Calu3 (cell line): ENCODE measurements at places on chromosomes 2 and 18. TPM values are rescaled to one million over a fixed set of nuclear protein-coding genes. Genes with fewer than 3 reads are reported as not detected.

- DNase-seq, result no peak
Observed at GRCh38 chr2:197258580-197258979, 52.0 kb downstream of the ANKRD44 start.

The NEB gene
- 27.5 and 50.0 TPM in 2 replicates for total RNA-seq

The SERPINB11 gene
- not detected in 2 replicates for total RNA-seq

DNA sequence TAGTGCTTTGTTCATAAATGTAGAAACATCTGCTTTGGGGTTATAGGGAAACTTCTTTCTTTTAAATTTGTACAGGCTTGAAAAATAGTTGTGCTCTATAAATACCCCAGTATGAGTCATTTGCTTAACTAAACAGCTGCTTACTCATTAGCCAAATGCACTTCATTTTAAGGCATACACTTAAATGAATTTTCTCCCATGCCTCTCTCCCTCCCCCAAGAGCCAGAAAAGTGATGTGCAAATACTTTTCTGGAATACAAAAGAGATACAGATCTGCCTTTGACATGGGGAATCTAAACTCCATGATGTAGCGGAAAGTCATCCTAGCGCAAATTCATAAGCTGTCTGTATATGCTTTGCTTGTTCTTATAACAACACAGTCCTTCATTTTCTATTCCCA, 469.4 kb downstream of the DLGAP1 start:
- no peak for DNase-seq

GRCh38 chr2:38592951-38593350, 9.8 kb downstream of the HNRNPLL start:
- DNase-seq, result no peak

- no peak for DNase-seq
Observed at GRCh38 chr2:15334644-15335326, 226.3 kb downstream of the NBAS start.

The GALR1 gene
- not detected in 2 replicates for total RNA-seq

GRCh38 chr2:17422061-17422460, 96.2 kb downstream of the RAD51AP2 start:
- no peak for DNase-seq

DNA sequence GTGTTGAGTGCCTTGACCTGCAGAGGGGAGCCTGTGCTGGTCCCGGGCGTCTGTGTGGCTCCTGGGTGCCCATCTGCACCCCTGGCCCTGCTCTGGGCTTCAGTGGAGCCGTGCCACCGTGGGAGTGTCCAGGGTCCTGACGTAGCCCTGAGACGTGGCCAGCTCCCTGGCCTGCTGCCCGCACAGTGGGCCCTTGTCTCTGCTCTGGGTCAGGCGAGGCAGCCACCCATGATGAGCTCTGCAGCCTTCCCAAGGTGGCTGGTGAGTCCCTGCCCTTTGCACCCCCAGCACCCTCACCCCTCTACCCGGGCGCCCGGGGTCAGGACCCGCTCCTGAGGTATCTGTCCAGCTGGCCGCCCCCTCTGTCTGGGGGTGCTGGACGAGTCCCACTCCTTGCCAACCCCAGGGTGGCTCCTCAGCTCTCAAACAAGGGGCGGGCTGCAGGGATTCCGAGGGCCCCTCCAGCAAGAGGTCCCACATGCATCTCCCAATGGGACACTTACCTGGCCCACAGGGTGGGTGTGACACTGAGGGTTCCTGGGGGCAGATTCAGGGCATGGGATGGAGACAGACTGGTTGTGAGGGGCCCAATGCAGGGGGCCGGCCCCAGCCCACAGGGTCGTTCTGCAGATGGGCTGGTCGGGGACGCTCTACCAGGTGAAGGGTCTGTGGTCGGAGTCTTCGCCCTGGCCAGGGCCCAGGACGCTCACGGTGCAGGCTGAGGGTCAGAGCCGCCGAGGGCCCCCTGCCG, 2.4 kb downstream of the NEU4 start:
- DNase-seq, result no peak

The CNDP1 gene
- total RNA-seq, result not detected in 2 replicates

The SLC9A2 gene
- 5.7 and 5.9 TPM in 2 replicates for total RNA-seq

The VAMP5 gene
- total RNA-seq, result 10.0 and 10.1 TPM in 2 replicates

DNA sequence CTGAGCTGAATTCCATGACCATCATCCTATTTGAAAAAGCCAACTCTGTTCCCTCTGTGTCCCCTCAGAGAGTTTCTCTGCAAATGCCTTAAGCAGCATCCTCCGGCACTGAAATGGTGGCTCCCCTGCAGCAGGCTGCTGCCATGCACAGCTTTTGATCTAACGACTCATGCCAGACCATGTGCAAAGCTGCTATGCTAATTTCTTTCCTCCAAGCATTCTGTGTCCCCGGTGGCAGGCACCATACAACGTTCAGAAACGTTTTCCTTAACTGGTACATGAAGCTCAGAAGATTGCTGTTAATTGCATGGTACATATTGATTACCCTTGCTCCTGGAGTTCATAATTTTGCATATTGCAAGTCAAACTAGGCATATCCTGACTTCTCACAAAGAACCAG, 336.8 kb downstream of the RBM43 start:
- DNase-seq, result no peak

- DNase-seq, result no peak
Observed at GRCh38 chr2:98713332-98714015, 17.5 kb downstream of the MGAT4A start.

DNA sequence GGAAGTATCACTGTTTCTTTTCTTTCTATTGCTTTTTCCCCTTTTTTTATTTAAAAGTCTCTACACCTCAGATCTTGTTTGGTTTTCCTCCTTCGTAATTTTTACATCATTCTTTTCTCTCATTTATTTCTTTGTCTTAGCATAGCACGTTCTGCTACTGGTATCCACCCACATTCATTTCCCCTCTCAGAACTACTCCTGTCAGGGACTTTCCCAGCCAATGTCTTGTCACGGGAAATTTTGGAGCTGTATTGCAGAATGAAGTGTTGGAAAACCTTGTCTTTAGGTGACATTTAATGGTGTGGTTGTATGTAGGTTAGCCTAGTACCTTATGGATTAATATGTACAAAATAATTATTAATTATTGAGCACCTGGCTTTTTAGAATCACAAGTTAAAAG, 34.0 kb downstream of the TTLL4 start:
- no peak for DNase-seq

- DNase-seq, result no peak
Observed at GRCh38 chr18:62037989-62038778, 145.4 kb upstream of the RNF152 start.

DNA sequence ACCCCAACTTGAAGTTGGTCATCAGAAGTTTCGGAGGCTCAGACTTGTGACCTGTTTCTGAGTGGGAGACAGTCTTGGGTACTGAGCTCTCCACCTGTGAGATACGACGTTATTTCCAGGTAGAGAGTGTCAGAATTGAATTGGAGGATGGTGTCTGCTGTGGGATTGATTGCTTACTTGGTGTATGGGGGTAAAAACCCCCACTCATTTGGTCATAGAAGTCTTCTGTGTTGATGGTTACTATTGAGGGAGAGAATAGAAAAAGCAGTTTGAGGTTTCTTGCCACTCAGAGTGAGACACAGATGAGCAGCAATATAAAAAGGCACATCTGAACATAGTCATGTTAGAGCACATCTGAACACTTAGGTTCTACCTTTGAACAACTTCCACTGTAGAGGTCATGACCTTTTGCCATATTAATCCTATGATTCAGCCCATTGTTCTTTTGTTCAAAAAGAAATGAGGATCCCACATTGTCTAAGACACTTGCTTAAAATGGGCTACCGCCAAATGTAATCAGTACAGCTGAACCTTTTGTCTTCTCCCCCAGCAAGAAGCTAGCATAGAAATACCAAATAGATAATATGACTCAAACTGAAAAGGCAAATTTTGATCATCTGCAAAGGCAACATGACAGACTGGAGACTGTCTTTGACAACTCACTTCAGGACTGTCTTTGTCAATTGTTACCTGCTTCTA, 73.3 kb downstream of the NAB1 start:
- DNase-seq, result no peak

DNA sequence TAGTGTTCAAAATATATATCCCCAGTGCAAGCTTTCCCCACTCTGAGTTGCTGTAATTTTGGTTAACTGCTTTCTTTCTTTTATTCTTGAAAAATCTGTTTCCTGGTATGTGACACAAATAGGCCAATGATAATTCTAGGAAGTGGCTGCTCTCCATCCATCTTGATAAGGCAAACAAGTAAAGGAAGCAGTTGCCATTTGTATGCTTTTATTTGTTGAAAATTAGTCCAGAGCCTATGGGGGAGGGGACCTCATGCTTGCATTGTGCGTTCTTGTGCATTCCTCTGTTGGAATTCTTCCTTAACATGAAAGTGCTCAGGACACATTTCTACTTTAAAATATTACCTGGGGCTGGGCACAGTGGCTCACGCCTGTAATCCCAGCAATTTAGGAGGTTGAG, 111.2 kb upstream of the FSHR start:
- no peak for DNase-seq

DNA sequence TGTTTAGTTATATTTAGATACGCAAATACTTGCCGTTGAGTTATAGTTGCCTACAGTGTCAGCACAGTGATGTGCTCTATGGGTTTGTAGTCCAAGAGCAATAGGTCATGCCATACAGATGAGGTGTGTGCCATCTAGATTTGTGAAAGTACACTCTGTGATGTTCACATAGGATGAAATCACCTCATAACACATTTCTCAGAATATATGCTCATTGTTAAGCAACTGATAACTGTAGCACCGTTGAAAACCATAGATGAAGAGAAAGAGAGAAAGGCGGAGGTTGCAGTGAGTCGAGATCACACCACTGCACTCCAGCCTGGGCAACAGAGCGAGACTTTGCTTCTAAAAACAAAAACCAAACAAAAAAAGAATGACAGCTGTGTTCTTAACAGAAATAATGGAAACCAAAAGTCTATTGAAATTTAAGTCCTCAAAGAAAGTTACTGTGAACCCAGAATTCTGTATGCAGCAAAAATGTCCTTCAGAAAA, 9.5 kb downstream of the DGKD start:
- no peak for DNase-seq

The RAX gene
- total RNA-seq, result not detected in 2 replicates

The ANKRD12 gene
- total RNA-seq, result 36.3 and 40.7 TPM in 2 replicates

- no peak for DNase-seq
Observed at GRCh38 chr2:226552571-226553285, 246.9 kb downstream of the IRS1 start.

- DNase-seq, result no peak
Observed at GRCh38 chr2:64919261-64919660, 69.9 kb upstream of the SLC1A4 start.

DNA sequence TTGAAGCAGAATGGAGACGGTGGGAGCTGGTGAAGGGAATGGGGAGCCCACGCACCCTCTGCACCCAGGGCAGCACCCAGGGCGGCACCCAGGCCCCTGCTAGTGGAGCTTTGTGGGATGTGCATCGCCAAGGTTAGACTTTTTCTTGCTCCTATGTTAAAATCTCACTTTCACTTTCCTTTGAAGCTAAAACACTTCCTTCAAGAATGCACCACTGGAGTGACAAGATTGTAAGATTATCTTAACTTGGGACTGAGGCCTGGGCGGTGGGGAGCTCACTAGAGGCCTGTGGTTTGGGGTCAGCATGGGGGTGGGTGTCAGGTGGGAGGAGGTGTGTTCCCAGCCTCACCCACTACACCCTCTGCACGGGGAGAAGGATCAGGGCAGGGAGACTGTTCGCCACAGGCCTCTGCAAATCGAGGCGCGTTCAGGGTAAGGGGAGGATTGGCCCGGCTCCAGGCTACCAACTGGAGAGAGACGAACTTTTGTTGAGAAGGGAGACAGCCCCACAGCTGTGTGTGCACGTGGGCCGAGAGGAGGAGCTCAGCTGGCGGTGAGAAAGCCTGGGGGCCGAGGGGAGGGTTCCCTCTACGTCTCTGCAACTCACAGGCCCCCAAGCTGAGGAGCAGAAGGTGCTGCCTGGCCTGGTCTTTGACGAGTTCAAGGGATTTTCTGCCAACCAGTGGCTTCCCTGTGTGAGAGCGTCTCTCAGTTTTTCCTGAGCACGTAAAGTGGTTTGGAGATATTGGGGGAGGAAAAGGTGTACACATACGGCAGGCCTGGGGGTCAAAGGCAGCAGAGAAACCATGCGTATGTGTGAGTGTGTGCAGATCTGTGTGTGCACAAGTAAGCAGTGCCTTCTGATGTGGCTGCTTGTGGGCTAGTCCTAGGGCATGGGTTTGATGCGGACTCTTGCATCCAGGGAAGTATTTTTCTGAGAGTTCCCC, 147.7 kb downstream of the KLHL29 start:
- no peak for DNase-seq

The PARD6G gene
- total RNA-seq, result 0.81 and 1.5 TPM in 2 replicates
